Stimulated activated CD8-positive, alpha-beta memory T cell treated with anti-CD3 and anti-CD28 coated beads, Interleukin-4, amount 100 ng/mL, for 1 hour (primary cell): ENCODE measurements at places on chromosomes 7 and 10.

DNA sequence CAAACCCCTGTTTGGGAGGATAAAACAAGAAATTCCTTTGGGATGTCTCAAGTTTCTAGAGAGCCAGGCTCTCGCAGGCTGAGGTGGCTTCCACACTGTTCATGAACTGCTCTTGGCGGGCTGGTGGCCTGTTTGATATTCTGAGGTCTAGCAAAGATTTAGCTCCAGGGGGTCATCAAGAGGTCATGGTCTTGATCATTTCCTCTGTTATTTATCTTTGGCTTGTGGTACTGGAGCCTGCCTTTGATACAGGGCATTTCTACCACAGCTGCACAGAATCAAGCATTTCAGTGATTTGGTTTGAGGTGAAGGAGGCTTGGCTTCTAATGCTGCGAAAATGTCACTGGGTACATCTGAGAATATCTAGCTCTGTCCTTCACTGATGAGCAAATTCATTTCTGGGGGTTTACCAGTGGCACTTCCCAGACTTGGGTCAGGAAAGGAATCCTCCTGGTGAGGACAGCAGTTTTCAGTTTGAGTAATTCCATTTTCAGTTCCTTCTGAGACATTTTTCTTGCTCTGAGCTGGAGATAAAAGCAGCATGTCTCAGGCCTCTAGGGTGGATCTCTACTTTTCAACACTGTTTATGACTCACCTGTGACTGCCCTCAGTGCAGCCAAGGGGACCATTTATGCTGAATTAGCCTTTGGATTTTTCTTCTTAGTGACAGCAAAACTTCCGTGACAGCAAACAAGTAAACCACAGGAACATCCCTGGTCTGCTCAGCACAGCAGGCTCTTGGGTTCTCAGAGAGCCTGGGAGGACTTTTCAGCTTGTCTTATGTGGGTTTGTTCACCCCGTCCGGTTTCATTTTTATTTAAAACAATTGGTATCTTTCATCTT lies 312.0 kb downstream of the RNLS start:
- DNase-seq, result no peak

DNA sequence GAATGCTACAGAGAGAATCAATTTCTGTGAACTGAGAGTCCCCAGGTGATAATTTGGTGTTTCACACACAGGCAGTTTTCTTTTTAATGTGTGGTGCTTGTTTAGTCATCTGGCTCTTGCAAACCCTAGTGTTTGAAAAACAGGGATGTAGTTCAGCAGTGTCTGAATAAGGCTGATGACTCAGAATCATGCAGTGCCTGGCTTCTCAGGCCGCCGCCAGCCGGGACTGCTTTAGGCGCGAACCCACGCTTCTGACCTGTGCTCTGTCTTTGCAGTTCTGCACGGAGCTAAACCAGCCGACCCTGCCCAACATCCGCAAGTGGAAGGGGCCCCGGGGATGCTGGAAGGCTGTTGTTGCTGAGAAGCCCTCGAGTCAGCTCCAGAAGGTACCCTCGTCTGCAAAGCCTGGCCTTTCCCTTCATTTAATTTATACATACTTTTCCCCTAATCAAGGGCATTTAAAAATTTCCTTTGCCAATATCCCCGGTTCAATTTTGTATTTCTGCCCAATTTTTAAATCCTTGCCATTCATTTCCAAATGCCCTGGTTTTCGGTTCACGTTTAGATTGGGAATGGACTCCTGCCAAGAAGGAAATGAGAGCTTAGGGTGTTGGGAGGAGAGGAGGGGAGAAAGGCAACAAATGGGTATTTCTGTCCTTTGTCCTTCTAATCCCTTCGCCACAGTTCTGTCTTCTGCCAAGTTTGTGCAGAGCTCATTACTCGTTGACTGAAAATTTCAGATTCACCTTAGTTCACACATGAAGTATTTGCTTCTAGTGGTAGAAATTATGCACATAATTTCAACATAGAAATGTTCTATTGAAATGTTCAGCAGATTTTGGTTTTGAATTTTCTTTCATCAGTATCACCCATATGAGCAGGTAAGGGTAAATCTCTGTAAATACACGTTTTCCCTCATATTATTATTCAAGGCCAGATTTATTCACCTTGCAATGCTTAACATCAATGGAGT lies 108.5 kb upstream of the ANLN start:
- DNase-seq, result no peak

DNA sequence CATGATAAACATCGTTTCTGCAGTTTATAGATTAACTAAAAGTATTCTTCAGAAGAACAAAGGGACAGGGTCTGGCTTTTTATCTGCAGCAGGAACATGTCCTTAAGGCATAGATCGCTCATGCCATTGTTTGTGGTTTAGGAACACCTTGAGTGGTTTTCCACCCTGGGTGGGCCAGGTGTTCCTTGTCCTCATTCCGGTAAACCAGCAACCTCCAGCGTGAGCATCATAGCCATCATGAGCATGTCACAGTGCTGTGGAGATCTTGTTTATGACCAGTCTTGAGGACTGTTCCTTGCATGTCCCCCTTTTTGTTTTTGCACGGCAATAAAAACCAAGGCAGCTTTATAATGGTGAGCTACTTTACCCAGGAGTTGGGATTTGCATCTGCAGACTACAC lies 33.9 kb downstream of the STOX1 start:
- DNase-seq, result no peak

DNA sequence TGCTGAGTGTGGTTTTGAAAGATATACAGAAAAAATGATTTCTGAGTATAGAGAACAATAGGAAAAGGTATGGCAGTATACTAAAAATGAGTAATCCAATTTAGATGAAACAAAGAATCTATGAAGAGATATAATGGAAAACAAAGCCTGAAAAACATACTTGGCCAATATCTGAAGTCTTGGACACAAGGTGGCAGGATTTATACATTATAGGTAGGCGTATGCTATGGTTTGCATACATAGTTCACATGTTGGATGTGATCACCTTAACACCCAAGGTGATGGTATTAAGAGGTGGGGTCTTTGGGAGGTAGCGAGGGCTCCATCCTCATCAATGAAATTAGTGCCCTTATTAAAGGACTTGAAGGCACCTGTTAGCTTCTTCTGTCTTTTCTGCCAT lies 34.5 kb upstream of the BPGM start:
- no peak for DNase-seq

GRCh38 chr7:45069444-45070253 lies 19.1 kb downstream of the NACAD start:
- no peak for DNase-seq

GRCh38 chr7:83148776-83149175 lies 13.9 kb downstream of the PCLO start:
- DNase-seq, result no peak

GRCh38 chr10:93478873-93479272 lies 3.3 kb downstream of the MYOF start:
- DNase-seq, result no peak

DNA sequence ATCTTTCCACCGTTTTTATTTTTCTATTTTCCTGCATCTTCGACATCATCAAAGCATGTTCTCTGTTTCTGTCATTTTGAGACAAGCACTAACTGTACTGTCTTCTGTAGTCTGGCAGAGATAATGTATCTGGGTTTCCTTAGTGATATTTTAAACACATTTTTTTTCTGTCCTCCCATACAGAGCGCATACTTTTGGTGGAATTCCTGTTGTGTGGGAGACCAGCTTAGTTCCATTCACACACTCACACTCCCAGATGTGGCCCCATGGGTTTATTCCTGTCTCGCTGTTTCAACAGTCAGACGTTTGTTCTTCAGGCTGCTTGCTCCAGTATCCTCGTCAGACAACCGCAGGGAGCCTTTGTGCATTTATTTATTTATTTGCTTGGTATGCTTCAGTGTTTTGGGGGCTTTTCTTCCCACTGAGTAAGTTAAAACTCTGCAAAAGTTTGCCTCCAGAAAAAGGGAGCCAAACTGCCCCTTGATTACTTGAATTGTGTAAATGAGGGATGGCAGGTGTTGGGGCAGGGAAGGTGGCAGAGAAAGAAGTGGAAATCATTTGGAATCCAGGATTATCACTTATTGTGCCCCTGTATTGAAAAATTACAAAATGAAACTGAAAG lies 456.8 kb upstream of the KLF6 start:
- no peak for DNase-seq

GRCh38 chr7:29444267-29444666 lies 119.4 kb upstream of the PRR15 start:
- no peak for DNase-seq

GRCh38 chr10:8338177-8338766 lies 283.8 kb downstream of the GATA3 start:
- DNase-seq, result no peak

DNA sequence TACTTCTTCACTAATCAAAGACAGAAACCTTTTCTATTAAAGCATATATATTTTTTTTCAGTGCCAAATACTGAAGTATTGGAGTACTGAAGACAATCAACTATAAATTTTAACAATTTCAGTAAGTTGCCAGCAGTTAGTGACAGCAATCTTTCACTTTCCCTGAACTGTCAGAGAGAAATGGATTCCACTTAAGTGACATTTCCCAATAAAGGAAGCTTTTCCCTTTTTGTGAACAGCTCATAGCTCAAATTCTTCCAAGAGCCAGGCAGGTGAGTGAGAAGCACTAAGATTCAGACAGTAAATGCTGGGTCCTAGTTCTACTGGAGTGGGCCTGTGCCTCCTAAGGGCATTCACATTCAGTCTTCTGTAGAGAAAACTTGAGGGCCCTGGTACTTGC lies 142.0 kb downstream of the SRPK2 start:
- no peak for DNase-seq

DNA sequence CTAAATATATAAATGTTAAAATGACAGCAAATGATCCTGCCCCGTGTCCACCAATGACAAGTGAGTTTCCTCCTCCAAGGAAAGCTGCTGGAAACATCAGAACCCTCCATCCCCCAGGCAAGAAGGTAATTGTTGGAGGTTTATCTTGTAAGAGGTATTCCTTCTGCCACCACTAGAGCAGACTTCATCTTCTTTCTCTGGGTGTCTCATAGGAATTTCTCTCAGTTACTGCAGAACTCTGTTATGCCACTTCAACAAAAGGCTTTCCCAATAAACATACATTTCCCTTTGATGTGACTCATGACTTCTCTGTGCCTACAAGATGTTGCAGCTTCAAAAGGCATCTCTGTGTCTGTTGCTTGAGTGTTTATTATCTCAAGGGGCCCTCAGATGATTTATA lies 279.1 kb downstream of the BMPER start:
- DNase-seq, result no peak

DNA sequence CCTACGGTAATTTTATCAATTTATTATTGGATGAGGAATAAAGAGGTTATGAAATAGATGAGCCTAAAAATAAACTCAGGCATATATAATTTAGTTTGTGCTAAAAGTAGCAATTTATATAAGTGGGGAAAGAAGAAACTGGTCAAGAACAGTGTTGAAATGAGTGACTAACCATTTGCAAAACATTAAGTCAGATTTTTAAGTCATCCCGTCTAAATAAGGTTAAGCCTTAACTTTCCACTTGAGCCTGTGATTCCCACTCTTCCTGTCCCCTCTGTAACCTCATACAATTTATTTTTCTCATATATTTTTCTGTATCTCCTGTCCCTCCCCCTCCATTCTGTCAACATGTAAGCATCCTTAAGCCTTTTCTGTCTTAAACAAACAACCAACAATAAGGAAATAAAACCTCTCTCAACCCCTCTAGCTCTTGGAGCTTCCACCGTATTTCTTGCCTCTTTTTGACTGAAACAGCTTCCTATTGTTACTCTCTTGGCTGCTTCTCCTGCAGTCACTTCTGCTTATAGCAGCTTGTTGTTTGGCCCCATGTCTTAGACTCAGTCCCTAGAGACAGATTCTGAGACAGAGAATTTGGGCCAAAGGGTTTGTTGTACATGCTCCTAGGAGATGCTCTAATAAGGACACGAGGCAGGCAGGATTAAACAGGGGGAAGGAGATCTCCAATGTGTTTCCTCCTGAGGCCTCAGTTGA lies 109.7 kb downstream of the GNAI1 start:
- DNase-seq, result no peak

GRCh38 chr7:42693722-42694121 lies 218.1 kb downstream of the C7orf25 start:
- no peak for DNase-seq

DNA sequence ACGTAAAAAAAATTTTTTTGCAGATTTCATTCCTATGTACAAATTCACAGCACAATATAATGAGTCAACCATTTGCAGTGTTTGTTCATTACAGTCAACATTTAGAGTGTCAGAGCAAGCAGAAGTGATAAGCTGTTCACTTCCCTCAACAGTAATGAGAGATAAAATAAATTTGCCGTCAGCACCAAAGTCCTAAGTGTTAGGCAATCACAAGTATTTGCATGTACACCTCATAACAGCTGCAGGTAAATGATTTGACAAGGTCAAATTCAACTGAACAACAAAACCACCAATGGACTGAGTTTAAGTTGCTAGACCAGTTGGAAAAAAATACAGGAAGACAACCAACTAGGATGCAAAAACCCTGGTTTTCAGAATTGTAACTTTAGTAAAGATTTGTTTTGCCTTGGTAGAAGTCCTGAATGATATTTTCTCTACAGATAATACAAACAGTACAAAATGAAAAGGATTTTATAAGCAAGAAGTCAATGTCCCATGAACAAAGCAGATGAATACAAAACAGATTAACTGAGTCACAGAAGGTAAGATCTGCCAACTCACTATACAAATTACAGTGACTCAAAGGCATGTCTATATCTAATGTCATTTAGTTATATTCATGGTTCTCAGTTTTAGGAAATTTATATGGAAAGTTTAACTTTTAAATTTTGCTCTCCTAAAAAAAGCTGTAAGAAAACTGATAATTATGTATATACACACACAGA lies 10.4 kb downstream of the RAPGEF5 start:
- DNase-seq, result no peak

DNA sequence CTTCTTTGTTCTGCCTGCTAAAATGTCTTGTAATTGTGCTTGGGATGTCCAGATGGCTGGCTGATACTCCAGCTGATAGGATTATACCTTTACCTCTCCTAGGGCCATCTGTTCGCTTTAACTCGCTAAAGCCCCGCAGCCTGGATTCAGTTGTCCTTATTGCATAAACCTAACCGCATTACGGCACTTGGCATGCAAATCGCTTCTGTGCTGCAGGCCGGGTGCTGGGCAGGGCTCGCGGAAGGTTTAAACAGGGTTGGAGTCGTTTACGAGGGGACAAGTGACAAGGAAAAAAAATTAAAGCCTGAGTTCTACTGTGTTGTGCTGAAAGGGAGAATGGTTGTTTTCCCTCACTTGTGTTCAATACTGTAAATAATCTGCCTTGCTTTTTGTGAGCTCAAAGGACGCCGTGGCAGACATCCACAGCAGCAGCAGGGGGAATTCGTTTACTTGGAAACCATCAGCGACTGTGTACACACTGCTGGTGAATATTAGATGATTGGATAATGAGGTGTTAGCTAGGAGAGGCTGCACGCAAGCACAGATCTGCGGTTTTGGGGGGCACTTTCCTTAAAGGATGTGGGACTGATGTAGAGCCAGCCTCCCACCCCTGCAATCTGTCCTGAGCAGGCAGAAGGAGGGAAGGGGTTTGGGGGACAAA lies 93.0 kb downstream of the EBF3 start:
- no peak for DNase-seq

DNA sequence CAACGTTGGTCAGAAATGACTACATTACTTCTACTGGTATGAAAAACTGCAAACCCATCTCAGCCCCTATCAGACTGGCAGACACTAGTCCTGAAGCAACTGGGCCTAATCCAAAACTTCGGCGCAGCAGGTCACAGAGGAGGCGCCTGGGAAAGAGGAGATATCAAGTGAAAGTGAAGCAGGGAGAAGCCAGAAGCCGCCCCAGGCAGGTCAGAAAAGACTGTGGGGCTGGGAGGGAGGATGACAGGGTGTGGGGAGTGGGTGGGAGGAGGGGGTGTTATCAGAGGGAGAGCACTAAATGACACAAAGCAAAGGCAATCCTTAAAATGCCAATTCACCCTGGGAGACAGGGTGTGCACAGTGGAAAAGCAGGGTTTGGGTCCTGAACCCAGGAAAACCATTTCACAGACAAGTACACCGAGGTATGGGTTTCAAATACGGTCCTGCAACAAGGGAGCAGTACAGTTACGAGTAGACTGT lies 731 bp downstream of the CHCHD3 start:
- DNase-seq, result no peak
